Hair follicular keratinocyte (primary cell): ENCODE measurements at places on chromosomes 16 and 17. TPM values are rescaled to one million over a fixed set of nuclear protein-coding genes. Genes with fewer than 3 reads are reported as not detected.

TMIGD1 gene
- total RNA-seq, result not detected in 2 replicates

AANAT gene
- not detected in 2 replicates for total RNA-seq

INCA1 gene
- 0.08 TPM in 1 of 2 replicates, not detected in the other for total RNA-seq

CCDC92B gene
- total RNA-seq, result 0.04 TPM in 1 of 2 replicates, not detected in the other

TBC1D3H gene
- not detected in 2 replicates for total RNA-seq

TTYH2 gene
- 0.62 and 1.3 TPM in 2 replicates for total RNA-seq

CALB2 gene
- not detected in 2 replicates for total RNA-seq
